ENCODE measurements at places on chromosomes 12 and 14.
A peak's percentile ranks its signal among the peaks of the same experiment; 100 is the strongest.

DNA sequence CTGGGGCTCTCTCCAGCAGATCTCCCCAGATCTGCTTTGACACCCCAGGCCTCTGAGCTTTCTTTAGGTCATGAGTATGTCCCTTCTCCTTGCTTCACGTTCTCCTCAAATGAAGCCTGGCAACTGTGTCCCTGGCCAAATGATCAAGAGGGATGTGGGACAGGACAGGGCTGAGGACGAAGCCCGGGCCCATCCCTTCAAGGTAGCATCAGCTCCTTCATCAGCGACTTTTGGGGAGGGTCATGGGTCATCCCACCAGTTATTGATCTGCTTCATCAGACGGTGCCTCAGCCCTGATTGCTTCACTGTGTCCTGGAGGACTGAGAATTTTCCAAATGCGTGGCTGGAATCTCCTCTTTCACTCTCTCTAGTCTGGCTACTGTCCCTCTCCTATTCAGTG, 32.3 kb downstream of the ACADS start:
- no peak for DNase-seq

DNA sequence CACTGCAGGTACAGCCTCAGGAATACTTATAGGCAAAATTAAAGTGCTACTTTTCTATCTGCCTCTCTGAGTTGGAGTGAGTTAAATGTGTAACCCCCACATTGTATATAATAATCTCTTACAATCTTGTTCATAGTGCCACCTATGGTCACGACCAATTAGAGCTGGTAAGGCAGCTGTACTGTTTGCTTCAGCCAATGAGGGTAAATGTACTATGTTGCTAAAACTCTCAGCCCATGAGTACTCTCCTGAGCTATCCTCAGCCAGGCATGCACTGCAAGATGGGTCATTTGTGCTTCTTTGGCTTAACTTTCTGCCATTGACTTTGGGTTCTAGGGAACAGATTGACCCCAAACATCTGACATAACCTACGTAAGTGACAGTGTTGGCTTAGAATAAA, 15.0 kb upstream of the MDM2 start:
- peak; percentile 31 for DNase-seq

GRCh38 chr12:108666401-108666881, 32.7 kb upstream of the SELPLG start:
- no peak for DNase-seq

DNA sequence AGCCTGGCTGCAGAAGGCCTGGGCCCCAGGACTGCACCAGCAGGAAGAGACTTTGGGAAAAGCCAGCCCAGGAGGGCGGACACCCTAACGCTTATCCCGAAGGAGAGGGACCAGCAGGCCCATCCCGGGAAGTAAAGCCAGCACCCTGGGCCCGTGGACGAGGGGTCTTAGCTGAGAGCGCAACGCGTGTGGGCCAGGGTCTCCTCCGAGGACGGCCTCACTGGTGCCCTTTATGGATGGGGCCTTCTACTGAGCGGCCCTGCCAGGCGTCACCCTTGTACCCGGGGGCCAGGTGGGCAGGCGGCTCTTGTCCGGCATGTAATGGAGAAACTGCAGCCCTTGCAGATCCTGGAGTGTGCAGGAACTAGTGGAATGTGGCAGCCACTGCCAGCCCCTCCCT, 14.1 kb downstream of the TEDC1 start:
- no peak for DNase-seq

GRCh38 chr12:96136725-96137378, 57.3 kb upstream of the ELK3 start:
- no peak for DNase-seq

Data from GM19239 (cell line).